ENCODE measurements at places on chromosomes 5 and 9.
A peak's percentile ranks its signal among the peaks of the same experiment; 100 is the strongest.

GRCh38 chr9:136526625-136527066 lies 19.2 kb downstream of the NOTCH1 start:
- DNase-seq, result no peak

DNA sequence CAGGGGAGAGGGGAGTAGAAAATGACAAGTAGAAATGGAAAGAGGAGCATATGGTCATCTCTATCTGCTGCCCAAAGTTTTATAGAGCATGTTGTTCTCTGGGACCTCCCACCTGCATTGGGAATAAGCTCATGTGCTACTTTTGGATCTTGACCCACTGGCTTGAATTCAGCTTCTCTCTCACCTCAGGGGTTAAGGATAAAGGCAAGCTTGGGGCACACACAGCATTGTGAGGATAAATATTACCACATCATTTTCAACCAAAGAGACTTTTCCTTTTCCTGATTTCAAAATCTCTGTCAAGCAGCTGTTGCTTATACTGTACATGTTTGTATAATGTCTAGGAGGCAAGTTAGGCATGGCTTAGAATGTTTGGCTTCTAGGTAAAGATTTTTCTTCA lies 16.6 kb downstream of the ATP10B start:
- DNase-seq, result no peak

DNA sequence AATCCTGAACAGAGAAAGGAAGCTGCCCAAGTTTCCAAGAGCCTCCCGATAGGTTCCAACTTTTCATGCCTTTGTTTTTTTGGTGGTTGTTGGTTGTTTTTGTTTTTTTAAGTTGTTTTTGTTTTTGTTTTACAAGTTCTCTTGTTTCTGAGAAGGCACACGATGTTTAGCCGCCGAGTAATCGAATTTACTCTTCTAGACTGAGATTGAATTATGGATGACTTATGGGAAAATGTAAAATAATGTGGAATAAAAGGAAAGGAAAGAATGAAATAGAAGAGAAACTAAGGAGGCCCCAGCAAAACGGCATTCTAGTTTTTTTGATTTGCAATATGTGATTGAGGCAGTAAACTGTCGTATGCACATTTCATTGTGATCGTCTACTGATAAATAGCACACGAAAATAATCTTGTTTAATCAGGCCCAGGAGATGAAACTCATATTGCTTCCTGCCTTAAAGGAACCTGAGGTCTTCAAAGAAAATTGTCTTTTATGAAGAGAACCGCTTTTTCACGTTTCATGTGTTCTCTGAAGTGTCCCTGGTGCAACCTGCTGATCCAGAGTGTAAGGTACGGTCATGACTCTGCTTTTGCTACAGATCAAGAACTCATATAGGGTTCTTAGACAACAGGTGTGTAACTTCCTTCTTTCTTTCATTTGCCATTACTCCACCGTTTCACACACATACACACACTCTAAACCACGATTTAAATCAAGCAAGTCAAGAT lies 1.3 kb upstream of the GNAQ start:
- DNase-seq, result no peak

- no peak for DNase-seq
Measured at GRCh38 chr5:74978345-74978744, 74.0 kb downstream of the GCNT4 start.

GRCh38 chr9:129886226-129887174 lies 51.2 kb downstream of the USP20 start:
- DNase-seq, result peak; percentile 17

Measured in fibroblast of the aortic adventitia (primary cell).